ENCODE measurements at places on chromosomes 2 and 18.

DNA sequence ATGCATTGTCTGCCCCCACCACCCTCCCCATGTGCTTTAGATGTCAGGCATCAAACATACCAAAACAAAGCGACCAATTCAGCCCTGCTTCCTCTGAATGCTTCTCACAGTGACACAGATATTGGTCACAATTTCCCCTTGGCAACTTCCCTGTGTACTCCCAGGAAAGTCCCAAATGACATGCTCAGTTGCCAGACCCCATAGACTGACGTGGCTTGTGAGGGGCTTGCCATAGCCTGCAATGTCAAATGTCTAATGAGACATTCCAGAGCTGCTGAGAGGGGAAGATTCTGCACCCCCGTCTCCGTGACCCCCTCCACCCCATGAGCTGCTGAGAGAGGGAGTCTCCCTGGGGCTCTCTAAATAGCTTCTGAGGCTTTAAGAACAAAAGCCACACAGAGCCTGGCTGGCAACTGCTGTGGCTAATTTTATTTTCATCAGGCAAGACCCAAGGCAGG is 47.3 kb downstream of the RFTN2 start:
- DNase-seq, result no peak

- peak; percentile 47 for DNase-seq
Measured at GRCh38 chr2:224847961-224848850, 132.0 kb upstream of the CCDC195 start.

DNA sequence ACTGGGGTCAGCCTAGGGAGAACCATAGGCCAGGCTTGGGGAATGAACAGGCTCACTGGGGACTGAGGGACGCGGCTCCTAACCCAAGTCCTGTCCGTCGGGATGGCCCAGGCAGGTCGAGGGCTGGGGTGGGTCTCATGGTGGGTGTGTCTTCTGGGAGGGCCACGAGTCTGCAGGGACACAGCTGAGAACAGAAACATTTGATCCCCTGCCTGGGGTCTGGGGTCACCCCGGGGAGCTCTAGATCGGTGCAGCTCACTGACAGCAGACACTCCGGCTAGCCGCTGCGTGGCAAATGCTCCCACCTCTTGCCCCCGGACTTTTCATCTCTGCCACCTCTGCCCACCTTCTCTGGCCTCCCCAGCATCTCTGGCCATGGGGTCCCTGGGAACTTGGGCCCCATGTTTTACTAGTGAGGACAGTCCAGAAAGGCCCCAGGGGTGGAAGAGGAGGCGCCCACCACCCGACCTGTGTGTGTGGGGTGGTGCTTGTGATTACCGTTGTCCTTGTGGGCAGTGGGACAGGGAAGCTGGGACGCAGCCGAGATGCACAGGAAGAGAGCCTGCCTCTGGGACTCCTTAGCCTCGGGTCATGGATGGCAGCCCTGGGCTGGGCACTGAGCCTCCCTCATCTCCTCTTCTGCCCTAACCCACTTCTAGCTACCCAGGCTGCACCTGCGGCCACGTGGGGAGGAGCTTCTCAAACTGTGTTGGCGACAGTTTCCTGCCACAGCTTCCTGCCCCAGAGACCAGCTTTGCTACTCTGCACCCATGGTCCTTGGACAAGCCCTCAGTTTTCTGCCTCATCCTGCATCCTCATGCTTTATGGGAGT is 4.9 kb downstream of the ZAP70 start:
- no peak for DNase-seq

- no peak for DNase-seq
Measured at GRCh38 chr2:233250985-233251305, 528 bp upstream of the ATG16L1 start.

DNA sequence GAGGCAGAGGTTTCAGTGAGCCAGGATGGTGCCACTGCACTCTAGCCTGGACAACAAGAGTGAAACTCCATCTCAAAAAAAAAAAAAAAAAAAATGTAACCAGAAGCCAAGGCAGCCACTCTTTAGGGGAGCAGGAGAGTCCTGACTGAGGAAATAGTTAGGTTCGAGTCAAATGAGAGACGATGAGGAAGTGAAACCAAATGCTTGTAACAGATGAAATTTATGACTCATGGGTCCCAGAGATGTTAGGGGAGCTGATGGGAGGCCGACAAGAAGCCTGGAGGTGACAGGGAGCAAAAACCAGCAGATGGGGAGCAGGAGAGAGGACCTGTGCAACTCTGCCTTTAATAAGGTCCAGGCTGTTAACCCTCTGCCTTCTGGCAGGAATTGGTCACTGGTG is 756.1 kb upstream of the DDX18 start:
- no peak for DNase-seq

DNA sequence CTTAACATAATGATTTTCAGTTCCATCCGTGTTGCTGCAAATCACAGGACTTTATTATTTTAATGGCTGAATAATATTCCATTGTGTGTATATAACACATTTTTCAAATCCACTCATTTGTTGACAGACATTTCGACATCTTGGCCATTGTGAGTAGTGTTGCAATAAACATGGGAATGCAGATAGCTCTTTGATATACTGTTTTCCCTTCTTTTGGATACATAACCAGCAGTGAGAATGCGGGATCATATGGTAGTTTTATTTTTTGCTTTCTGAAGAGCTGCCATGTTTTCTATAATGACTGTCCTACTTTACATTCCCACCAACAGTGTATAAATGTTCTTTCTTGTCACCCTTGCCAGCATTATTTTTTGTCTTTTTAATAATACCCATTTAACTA is 420.3 kb upstream of the CHAC2 start:
- no peak for DNase-seq

- DNase-seq, result no peak
Measured at GRCh38 chr2:223251656-223252229, 199.8 kb downstream of the KCNE4 start.

DNA sequence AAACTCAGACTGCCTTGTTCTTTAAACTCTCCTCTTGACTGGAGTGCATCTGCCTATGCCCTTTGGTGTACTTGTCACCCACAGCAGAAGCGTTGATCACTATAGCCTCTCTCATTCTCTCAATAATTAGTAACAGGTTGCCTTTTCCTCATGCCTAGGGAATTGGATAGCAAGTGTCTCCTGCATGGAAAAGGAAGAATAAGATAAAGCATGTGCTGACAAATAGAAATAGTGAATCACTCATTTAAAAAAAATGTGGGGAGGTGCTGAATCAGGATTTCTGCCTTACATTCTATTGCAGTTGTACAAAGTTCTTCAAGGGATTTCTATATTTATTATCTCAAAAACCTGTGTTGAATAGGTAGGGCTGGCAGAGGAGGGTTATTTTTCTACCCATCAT is 323.0 kb downstream of the TXNL1 start:
- no peak for DNase-seq

GRCh38 chr2:151523850-151524249 is 114.1 kb downstream of the RIF1 start:
- DNase-seq, result no peak

DNA sequence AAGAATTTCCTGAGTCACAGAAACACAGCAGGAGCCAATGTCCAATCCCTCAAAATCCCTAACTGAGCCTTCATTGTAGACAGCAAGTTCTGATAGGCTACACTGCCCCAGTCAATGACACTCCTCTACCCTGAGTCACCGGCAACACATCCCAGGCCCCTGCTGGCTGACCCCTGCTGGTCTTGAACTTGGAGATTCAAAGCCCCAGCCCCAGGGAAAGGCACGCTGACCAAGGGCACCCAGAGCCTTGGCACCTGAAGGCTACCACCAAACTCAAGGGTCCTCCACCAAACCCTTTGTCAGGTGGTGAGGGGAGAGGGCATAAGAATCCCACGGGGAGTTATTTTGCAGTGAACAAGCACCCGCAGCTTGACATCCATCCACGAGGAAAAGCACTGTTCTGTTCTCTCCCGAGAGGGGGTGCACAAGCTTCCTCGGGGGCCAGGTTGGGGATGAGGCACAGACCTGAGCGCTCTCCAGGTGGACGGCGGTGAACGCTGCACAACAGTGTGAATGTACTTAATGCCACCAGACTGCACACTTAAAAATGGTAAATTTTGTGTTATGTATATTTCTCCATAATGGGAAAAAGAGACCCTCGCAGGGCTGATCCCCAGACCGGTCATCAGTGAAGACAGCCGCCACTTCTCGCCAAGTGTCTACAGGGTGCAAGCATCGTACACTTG is 46.9 kb downstream of the TFCP2L1 start:
- DNase-seq, result no peak

- DNase-seq, result no peak
Measured at GRCh38 chr18:34873986-34874580, 164.0 kb downstream of the DTNA start.

DNA sequence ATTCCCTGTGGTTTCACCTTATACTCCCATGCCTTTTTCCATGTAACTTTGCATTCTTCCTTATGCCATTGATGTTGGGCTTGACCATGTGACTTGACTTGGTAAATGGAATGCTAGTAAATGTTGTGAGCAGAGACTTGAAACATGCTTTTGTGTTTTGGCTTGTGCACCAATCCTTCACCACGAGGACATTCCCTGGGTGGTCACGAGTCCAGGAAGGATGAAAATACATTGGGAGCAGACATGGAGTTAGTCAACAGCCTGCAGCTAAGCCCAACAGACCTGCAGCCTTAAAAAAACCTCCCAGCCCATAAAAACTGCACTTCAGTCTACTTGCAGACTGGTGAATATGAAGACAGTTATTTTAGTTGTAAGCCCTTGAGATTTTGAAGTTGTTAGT is 116.5 kb upstream of the SPATS2L start:
- no peak for DNase-seq

DNA sequence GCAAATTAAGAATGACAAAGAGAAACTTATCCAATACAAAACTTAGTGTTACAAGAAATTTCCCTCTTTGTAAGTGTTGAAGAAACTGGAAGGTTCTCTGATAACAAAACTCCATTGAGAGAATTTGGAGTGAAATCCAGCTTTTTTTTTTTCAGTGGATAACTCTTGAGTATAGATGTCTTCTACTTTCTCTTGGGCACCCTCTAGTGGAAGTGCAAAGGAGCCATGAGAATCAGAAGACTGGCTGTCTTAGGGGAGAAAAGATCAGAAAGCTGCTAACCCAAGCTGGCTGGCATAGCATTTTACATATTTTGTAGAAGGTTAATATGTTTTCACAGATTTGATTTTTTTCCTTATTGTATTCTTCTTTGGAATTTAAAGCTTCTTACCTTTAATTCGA is 138.8 kb upstream of the SATB2 start:
- DNase-seq, result peak; percentile 49

GRCh38 chr2:18467749-18468360 is 92.6 kb downstream of the RDH14 start:
- DNase-seq, result no peak

- DNase-seq, result no peak
Measured at GRCh38 chr2:61575447-61575859, 37.3 kb upstream of the XPO1 start.

GRCh38 chr2:44848026-44848425 is 93.5 kb upstream of the SIX3 start:
- DNase-seq, result no peak

GRCh38 chr2:23788100-23788499 is 138.8 kb downstream of the ATAD2B start:
- DNase-seq, result no peak

GRCh38 chr18:28846958-28847357 is 670.0 kb upstream of the CDH2 start:
- no peak for DNase-seq
